ENCODE measurements at places on chromosomes 1 and 21.
A peak's percentile ranks its signal among the peaks of the same experiment; 100 is the strongest.

DNA sequence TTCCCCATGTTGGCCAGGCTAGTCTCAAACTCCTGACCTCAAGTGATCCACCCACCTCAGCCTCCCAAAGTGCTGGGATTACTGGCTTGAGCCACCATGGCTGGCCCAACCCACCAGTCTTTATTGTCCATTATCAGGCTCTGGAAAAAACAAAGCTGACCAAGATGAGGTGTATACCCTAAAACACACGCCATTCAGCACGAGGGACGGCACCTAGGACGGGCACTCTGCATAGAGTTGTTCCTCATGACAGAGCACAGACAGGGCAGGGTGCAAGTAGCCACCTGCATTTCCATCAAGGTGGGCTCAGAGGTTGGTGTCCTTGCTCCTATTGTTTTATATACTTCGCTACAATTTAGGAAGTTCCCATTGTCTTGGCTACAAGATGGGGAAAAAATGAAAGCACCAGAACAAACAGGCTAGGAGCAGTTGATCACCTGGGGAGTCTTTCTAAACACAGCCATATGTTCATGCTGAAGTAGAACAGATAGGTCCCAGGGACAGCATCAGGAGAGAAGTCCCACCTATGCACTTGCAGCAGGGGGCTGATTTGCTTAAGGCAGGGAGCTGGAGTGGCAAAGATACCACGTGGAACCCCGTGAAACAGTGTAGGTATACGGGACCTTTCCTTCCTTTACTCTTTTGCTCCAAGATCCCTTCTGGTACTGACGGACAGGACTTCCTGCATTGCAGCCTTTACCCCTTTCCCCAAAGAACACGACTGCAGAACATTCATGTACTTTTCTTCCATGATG is 4.5 kb downstream of the KRTCAP2 start:
- DNase-seq, result no peak

DNA sequence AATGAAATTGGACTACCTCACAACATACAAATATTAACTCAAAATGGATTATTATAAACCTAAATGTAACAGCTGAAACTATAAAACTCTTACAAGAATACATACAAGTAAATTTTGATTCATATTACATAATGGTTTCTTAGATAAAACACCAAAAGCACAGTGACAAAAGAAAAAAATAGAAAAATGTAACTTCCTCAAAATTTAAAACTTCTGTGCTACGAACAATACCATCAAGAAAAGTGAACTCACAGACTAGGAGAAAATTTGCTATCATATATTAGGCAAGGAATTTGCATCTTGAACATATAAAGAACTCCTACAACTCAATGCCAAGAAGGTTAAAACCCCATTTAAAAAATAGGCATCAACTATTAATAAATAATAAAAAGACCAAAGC is 31.2 kb downstream of the ANGPTL3 start:
- no peak for DNase-seq

GRCh38 chr1:81226603-81226928 is 574.2 kb upstream of the ADGRL2 start:
- DNase-seq, result no peak

DNA sequence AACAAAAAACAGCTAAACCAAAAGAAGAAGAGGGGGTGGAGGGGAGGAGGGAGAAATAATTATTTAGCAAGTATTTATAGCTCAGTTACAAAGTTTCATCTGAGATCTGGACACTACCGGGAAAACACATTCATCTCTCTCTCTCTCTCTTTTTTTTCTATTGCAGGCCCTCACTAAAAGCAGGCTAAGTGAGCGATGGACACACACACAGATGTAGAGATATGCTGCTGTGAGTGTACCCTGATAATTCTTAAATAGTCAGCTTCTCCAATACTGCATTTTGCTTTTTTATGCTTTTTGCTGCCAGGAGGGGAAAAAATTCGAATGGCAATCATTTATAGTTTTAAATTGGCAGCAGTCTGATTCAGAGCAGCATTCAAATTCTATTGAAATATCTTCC is 65.0 kb downstream of the LPAR3 start:
- no peak for DNase-seq

- no peak for DNase-seq
Observed at GRCh38 chr1:247185667-247186066, 13.8 kb upstream of the ZNF124 start.

- DNase-seq, result peak; percentile 78
Observed at GRCh38 chr1:185316163-185317033, 645 bp downstream of the IVNS1ABP start.

Measured in activated CD8-positive, alpha-beta memory T cell treated with anti-CD3 and anti-CD28 coated beads for 1 hour (primary cell).